ENCODE measurements at places on chromosomes 16 and 17.
A peak's percentile ranks its signal among the peaks of the same experiment; 100 is the strongest.

DNA sequence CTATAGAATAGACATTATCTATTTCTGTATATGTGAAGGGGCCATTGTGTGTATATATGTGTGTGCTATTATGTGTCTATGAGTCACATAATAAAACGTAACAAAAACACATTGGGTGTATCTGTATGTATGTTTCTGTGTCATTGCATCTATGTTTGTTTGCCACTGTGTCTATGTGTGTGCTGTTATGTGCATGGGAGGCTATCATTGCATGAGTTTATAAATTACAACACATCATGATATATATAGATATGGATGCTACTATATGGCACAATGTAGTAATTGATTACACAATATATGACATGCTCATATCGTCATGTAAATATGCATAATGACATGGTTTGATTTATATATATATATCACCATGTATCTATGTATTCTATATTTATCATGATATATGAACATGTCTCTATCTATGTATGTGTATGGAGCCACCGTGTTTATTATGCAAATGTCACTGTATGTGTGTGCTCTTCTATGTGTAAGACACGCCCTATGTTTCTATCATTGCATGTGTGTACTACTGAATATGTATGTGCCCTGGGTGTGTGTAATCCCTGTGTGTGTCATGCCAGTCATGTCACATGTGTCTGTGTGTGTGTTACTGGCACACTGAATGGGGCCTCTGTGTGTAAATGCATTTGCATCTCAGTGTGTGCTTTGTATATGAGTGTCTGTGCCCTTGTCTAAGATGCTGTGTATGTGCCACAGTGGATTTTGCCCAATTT is 1.4 kb upstream of the TSPOAP1 start:
- no peak for DNase-seq

DNA sequence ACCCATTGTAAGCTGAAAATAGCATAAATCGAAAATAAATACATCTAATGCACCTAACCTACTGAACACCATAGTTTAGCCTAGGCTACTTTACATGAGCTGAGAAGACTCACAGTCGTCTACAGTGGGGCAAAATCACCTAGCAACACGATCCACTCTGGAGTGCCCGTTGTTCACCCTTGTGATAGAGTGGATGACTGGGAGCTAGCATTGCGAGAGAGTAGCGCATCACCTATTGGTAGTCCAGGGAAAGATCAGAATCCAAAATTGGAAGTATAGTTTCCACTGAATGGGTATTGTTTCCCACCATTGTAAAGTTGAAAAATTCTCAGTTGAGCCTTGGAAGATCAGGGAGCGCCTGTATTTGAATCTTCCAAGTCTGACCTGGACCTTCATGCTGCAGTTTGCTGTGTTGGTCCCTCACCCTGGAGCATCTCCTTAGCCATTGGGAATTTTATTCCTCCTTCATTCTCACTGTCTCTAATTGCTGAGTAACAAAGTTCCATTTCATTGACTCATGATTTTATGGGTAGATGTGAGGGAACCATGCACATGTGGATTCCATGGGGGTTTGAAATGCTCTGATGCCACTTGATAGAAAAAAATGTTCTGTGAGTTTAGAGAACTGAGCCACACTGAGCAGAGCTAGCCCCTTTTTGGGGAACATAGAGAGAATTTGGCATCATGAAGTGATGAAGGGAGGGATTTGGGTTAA is 19.6 kb downstream of the AKAP1 start:
- peak; percentile 51 for DNase-seq

DNA sequence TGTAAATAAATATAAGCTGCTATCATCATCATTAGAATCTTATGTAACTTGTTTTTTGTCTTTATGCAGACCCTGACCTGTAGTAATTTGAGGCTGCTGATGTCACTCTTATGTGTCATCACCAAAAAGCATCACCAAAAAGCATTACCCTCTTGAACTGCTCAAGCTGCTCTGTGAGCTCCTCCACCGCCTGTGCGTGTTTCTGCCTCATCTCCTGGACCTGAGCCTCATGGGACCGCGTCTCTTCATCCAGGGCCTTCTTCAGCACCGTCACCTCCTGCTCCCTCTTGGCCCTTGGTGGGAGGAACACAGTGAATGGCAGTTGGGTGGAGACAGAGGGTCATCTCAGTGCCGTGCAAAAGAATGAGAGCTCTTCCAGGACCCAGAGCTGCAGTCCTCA is 82.4 kb downstream of the NDE1 start:
- no peak for DNase-seq

DNA sequence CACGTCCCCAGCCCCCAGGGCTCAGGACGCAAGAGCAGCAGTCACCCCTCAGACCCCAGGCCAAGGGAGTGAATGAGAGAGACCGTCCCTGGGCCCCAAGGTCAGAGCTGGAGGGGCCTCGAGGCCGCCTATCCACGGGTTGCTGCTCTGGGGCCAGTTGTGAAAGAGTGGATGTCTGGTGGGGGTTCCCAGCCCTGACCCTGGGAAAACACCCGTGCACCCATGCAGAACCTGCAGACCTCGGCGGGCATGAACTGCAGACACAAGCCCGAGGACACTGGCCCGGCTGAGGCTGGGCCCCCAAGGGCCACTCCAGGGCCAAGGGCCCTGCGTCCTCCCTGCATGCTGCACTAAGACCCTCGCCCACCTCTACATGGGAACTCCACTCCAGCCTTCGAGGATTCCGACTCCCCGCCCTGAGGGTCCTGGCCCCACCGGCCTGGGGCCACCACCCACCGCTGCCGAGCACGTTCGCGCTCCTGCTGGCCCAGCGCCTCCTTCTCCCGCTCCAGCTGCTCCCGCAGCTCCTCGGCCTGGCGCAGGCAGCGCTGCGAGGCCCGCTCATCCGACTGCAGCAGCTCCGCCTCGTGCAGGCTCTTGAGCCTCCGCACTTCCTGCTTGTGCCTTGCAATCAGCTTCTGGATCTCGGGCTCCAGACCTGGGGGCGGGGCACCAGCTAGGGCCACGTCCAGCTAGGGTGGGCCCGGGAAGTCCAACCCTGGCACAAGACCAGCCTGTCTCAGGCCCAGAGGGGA is 27.6 kb upstream of the AATK start:
- DNase-seq: no peak

GRCh38 chr17:29291163-29291752 is 2.7 kb downstream of the NUFIP2 start:
- DNase-seq: no peak

GRCh38 chr17:51857052-51857597 is 301.4 kb downstream of the CA10 start:
- no peak for DNase-seq

- DNase-seq: peak; percentile 69
Observed at GRCh38 chr17:6523330-6523729, 33.0 kb downstream of the PITPNM3 start.

GRCh38 chr16:68091380-68092261 is 6.5 kb downstream of the NFATC3 start:
- no peak for DNase-seq

- no peak for DNase-seq
Observed at GRCh38 chr16:69936751-69937211, 14.4 kb upstream of the CLEC18A start.

- no peak for DNase-seq
Observed at GRCh38 chr17:32971171-32971570, 20.5 kb upstream of the SPACA3 start.

- no peak for DNase-seq
Observed at GRCh38 chr16:65745201-65745708, 621.2 kb upstream of the CDH5 start.

DNA sequence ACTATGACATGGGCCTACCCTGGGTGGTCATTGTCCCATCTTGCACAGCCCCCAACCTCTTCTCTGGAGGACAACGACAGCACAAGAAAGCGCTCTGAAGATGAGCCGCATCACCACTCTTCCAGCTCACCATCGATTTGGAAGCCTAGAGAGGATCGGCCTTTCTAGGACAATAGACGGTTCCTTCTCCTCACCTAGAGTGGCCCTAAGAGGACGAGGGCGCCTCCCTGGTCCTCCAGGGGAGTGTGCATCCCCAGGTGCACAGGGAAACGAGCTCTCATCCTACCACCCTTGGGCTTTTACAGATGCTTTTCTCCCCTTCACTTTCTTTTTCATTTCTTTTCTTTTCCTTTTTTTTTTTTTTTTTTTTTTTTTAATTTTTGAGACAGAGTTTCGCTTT is 20.3 kb upstream of the SLC52A1 start:
- no peak for DNase-seq

DNA sequence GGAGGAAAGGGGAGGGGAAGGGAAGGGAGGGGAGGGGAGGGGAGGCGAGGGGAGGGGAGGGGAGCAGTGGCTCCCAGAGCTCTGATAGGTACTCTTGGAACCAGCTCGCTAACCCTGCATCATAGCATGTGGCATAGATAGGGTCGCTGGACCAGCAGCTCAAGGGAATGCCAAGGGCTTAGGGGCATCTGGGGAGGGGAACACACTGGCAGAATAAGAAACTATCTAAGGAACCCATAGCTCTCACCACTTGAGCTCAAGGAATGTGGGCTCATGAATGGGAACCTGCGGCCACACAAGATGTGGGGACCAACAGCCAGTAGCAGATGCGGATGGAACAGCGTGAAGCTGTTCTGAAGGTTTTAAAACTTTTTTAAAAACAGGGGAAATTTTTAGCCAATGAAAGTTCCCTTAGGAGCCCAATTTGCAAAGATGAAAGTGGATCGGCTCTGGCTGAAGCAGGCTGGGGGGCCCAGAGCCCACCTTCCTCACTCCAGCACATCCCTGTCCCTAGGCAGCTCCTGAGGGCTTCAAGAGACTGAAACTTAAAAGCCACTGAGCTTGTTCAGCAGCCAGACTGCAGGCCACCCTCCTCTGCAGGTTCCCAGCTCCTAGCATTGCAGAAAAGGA is 46.9 kb downstream of the PIMREG start:
- no peak for DNase-seq

DNA sequence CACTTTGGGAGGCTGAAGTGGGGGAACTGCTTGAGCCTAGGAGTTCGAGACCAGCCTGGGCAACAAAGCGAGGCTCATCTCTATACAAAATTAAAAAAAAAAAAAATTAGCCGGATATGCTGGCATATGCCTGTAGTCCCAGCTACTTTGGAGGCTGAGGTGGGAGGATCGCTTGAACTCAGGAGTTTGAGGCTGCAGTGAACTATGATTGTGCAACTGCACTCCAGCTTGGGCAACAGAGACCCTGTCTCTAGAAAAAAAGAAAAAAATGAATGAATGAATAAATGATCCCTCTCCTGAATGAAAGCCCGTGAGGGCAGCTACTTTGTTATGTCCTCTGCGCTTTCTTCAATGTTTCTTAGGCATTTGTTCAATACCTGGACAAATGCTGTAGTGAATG is 27.7 kb upstream of the DHX8 start:
- no peak for DNase-seq
